BJ (cell line): ENCODE measurements at places on chromosomes 16 and 17.

GRCh38 chr17:5284681-5285080 lies 2.6 kb downstream of the RABEP1 start:
- no peak for DNase-seq

DNA sequence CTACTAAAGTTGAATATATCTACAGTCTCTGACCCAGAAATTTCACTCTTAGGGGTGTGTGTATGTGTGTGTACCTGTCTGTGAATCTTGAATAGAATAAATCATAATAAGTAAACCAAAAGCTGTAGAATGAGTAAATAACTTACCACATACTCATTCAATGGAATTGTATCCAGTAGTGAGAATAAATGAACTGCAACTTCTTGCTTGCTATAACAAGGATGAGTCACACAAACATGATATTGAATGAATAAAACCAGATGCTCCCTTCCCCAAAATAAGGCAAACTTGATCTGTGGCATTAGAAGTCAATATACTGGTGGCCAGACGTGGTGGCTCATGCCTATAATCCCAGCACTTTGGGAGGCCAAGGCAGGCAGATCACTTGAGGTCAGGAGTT lies 259.8 kb upstream of the MON1B start:
- DNase-seq, result no peak

DNA sequence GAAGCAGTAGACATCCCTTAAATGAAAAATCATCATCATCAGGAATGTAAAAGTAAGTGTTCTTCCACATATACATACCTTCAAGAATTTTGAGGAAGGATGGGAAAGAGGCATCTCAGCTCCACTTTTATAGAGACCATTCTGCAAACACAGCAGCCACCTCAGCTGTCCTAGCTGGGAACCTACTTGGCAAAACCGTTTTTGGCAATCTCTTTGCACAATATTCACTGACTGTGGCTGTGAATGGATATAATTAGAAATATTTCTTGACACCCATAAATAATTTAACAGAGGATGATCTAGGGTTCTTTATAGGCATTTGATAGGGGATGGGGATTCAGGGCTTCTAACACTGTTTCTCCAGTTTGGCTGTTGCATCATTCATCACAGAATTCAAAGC lies at the start of gene MYH4:
Gene MYH4, minus strand, starts transcription at position 101 of the 400 bp plus-strand sequence. CDS start 2,814 bp downstream, outside the sequence.
- no peak for DNase-seq

DNA sequence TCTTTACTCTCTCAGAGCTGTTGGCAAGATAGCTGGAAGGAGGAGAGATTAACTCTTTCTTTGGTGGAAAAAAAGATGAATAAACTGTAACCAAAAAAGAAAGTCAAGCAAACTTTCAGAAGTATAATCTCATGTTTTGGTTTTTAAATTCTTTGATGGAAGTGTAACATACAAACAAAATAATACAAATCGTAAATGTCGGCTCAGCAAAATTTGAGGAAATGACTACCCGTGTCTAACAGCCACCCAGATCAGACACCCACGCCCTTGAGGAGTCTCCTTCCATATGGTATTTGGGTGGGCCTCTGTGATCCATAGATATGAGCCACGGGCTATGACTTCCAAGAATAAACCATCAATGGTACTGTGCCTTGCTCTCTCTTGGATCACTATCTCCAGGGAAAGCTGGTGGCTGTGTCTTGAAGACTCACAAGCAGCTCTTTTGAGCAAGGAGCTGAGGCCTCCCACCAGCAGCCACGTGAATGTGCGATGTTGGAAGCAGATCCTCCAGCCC lies 9.6 kb upstream of the CD300C start:
- DNase-seq, result no peak

- DNase-seq, result no peak
Observed at GRCh38 chr16:54936201-54936978, 5.7 kb downstream of the IRX5 start.

- no peak for DNase-seq
Observed at GRCh38 chr16:25636662-25637061, 55.1 kb upstream of the HS3ST4 start.

DNA sequence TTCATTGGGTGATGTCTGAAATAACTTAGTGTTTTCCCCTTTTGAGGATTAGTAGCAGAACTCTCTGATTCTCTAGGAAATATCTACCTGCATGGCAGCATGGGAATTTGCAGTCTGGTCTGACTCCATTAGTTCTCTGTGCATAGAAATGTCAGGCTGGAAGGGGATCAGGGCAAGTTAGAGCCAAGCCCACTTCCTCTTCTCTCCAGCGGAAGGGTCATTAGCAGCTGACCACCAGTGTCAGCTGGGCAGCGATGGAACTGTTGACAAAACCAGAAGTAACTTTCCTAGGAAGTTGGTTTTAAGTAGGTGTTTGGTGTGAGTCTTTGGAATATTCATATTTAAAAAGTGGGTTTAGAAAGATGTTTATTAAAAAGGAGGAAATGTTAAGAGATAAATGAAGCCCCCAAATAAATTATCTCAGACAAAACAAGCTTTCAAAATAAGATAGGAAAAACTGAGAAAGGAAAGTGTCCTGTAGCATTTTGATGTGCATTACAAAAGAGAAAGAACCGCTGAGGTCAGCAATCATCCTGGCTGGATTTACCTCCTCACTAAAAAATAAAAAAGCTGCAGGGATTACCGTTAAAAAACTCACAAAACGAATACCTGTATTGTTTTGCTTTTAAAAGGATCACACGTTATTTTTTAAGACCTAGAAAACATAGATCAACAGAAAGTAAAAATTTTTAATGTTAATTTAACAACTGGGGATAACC lies 32.4 kb upstream of the MMD start:
- DNase-seq, result no peak

- DNase-seq, result no peak
Observed at GRCh38 chr17:40556884-40557414, 8.3 kb downstream of the CCR7 start.

DNA sequence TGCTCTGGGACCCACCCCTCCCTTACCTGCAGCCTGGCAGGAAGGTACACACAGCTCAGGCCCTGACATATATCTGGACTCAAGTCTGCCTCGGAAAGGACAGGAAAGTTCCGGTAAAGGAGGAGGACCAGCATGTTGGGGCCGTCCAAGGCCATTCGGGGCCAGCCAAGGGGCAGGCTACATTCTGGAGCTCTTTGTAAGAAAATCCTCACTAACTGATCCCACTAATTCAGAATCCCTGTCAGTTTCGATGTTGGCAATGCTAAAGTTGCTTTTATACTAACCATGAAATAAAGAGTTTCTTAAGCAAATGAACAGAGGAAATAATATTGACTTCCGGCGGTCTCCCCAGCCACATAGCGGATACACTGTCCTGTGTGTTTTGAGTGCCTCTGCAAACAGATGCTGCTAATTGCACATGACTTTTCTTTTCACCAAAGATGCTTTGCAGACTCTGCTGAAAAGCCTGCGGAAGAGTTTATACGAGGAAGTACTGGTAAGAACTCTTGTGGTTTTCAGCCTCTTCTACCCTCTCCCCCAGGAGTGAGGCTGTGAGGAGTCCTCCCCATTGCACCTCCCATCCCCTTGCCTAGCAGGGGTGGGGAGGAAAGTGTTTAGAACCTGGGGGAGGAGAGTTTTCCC lies 54.8 kb downstream of the PLXDC1 start:
- no peak for DNase-seq
